ENCODE measurements at places on chromosomes 1 and 21.

GRCh38 chr1:69076631-69077030 lies 491.1 kb upstream of the LRRC7 start:
- DNase-seq, result no peak

GRCh38 chr1:24323281-24323680 lies 4.1 kb downstream of the GRHL3 start:
- DNase-seq, result no peak

GRCh38 chr1:160403244-160403643 lies 2.9 kb downstream of the VANGL2 start:
- DNase-seq, result no peak

DNA sequence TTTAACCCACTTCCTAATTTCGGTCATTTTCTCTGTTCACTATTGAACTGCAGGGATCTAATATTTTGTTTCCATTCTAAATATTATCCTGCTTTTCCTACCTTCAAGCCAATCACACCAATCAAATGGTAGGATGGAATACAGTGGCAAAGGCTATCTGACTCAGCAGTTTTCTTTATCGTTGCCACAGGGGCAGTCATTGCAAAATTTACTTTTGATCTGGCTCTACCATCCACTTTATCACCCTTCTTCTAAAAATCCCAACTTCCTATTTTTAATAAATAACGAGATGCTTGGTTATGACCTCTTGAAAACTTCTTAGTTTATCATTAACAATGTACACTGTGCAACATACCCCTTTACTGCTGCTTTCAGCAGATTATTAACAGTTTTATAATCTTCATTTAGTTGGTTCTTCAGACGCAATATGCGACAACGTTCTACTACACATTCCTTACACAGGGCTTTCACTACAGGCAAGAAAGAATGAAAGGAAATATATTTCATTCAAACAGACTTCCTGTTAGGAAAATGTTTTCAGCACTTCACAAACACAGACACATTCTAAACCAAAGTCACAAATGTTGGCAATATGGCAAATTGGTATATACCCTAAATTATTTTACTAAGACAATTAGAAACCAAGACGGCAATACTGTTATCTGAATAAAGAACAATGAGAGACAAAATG lies 52.3 kb upstream of the RAP1GAP start:
- no peak for DNase-seq

- peak; percentile 93 for DNase-seq
Observed at GRCh38 chr1:42529724-42530181, 66.7 kb downstream of the CCDC30 start.

DNA sequence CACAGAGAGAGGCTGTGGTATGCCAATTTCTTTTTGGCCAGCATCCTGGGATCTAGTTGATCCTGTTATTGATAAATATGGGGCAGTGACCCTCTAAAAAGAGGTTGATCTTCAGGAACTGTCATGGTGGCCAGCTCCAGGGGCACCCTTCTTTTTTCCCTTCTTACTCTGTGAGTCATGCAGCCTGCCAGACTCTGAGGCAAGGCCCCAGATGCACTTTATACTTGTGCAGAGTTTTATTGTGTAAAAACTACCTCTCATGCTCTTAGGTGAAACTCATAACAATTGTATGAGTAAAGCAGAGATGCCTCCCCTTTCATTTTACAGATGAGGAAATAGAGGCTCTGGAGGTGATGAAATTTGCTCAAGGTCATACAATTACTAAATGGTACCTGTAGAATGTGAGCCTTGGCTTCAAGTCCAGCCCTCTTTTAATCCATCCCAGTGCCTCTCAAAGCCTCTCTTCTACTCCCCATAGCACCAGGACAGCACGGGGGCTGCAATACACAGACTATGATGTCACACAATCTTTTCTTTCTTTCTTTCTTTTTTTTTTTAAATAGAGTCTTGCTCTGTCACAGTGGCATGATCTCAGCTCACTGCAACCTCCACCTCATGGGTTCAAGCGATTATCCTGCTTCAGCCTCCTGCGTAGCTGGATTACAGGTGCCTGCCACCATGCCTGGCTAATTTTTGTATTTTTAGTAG lies 387.8 kb downstream of the KCNH1 start:
- DNase-seq, result no peak

Measured in ELR (cell line).